ENCODE measurements at places on chromosomes 4 and X.

DNA sequence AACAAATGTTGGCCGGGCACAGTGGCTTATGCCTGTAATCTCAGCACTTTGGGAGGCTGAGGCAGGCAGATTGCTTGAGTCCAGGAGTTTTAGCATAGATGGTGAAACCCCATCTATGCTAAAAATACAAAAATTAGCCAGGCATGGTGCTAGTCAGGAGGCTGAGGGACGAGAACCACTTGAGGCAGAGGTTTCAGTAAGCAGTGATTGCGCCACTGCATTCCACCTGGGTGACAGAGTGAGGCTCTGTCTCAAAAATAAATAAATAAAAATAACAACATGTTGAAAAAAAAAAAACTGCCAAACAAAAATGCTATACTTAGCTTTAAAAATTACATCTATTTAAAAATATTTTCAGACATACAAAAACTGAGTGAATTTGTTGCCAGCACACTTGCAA lies 374.2 kb upstream of the SMIM31 start:
- DNase-seq = no peak

DNA sequence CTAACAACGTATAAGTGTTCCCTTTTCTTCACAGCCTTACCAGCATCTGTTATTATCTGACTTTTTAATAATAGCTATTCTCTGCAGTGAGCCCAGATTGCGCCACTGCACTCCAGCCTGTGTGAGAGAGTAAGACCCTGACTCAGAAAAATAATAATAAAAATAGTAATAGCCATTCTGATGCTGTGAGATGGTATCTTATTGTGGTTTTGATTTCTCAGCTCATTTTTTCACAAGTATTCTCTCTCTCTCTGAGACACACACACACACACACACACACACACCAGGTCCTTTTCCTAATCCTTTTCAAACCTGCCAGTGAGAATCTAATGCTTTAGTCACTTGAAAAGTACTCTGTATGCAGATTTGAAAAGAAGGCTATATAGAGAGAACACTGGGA lies 89.8 kb downstream of the CHIC2 start:
- DNase-seq = no peak

- peak; percentile 78 for DNase-seq
These were observed 160.7 kb upstream of the LDB2 start for GRCh38 chr4:17058916-17059741.

GRCh38 chr4:40550948-40551462 lies 78.7 kb downstream of the RBM47 start:
- peak; percentile 40 for DNase-seq

DNA sequence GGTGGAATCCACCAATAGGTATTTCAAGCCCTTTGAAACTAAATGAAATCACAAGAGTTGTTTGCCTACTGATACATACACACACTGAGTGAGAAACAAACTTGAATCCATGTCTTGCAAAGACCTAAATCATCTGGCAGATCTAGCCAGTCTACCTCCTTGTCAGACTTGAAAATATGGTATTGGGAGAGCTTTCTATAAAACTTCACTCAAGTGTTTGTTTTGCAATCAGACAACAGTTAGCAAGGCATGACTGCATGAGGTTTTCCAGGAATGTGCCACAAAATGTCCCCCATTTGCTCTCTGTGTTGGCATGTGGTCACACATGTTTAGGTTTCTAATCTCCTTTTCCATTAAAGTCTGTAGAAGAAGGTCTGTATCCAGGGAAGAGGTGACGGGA lies 52.4 kb downstream of the MAP3K15 start:
- no peak for DNase-seq

- no peak for DNase-seq
These were observed 16.0 kb downstream of the CTBP1 start for GRCh38 chr4:1232661-1233621.

DNA sequence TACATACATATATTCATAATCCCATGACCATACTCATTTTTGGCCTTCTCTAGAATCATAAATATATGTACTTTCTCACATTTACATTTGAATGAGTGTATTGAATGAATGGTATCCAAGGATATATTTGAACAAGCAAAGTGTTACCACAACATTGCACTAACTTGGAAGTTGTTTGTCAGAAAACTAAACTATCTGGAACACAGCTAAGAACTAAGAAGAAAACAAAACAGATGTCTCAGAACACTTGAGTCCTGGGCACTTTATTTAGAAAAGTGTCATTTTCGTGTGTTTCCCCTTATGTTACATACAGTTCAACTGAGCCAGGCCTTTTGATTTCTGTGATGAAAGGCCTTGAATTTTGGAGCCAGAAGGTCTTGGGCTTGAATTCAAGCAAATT lies 466.7 kb upstream of the FAT1 start:
- DNase-seq = no peak

GRCh38 chr4:39433878-39434492 lies 24.7 kb downstream of the RPL9 start:
- no peak for DNase-seq

DNA sequence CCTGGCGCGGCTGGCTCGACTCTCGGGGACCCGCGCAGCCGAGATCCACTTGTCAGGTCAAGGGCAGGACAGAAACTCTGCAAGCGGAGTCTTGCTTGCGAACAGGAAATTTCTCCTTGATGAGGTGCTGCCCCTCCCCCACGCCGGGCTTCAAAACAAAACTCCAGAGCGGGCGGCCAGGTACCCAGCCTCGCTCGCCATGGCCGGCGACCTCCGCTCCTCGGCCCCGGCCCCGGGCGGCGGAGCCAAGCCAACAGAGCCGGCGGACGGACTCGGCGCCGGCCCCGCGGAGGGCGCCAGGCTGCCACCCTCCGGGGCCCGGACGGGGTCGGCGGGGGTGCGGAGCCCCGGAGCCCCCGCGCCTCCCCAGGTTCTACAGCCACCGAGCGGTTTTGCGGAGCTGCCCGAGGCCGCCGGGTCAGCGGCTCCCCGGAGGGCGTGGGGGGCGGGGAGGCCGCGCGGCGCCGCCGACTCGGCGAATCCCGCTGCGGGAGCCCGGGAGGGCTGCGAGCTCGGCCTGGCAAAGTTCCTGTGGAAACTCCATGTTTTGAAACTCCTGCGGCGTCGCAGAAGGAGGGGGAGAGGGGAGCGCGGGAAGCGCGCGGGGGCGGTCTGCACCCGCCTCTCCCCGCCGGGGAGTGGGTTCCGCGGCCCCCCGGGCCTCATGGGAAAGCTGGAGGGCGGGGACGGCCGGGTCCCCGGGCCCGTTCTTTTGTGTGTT lies 11.7 kb upstream of the BCOR start:
- DNase-seq = no peak

DNA sequence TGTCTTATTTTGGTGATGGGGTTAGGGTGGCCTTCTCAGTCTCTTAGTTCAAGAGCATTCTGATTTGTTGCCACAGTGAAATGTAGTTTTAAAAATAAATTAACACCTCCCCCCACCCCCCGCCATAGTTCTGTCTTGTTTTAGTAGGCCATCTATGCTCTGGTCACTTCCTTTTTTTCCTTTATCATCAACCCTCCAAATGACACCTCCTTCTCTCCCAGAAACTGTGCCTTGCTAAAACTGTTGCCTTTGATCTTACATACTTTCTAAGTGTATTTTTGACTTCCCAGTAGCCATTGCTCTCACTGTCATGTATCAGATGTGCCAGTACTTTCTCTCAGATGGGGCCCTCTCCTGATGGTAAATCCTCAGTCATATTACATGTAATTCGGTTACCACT lies 14.5 kb upstream of the NDUFC1 start:
- DNase-seq = no peak

- no peak for DNase-seq
These were observed 112.4 kb upstream of the ELOVL6 start for GRCh38 chr4:110310795-110311194.

DNA sequence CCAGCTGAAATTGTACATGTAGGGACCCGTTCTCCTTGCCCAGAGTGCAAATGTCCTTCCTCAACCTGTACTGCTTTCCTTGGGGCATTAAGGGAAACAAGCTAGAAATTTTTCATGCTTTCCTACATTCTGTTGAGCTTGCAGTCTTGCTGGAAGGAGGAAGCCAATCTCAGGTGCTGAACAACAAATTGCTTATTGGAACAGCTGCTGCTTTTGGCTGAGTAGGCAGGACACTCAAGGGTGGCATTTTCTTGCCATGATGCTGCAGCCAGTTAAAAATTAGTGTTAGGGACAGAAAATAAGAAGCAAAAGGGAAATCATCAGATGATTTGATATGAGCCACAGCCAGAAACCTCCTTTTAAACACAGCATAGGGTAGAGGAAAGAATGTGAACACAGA lies 223.7 kb downstream of the QDPR start:
- no peak for DNase-seq

GRCh38 chr4:113243312-113243711 lies 193.9 kb downstream of the ANK2 start:
- DNase-seq = no peak

DNA sequence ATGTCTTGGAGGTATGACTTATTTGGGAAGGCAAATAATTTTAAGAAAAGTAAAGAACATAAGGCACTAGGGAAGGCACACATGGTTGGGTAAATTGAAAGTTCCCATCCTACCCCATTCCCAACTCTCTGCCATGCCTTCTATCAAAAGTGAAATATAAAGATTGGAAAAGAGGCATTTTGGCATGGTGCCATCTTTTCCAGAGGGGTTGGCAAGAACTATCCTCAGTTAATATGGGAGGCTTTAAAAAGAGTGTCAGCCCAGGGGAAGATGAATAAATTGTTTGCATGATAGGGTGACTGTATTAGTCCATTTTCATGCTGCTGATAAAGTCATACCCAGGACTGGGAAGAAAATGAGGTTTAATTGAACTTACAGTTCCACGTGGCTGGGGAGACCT lies 150.8 kb upstream of the BOD1L1 start:
- no peak for DNase-seq

- no peak for DNase-seq
These were observed 160.4 kb downstream of the PAPSS1 start for GRCh38 chr4:107559653-107560052.

DNA sequence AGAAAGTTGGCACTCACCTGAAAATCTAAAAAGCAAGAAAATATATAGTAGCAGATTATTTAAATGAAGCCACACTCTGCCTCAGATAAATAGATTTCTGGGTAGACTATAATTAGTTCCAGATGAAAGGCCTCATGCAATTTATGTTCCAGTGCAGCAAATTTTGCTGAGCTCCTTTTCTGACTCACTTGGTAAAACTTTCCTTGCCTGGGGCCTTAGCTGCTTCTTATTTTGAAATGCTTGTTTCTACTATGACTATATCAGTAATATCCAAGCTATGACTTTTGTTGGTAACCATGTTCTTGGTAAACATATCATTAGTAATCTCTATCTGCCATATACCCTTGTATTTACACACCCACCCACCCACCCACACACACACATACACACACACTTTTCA lies 961.8 kb downstream of the SH3BGRL start:
- no peak for DNase-seq

All from muscle of arm (tissue), 14 donors.